Progenitor cell of endocrine pancreas (in vitro differentiated cells): ENCODE measurements at places on chromosomes 3 and 15.

DNA sequence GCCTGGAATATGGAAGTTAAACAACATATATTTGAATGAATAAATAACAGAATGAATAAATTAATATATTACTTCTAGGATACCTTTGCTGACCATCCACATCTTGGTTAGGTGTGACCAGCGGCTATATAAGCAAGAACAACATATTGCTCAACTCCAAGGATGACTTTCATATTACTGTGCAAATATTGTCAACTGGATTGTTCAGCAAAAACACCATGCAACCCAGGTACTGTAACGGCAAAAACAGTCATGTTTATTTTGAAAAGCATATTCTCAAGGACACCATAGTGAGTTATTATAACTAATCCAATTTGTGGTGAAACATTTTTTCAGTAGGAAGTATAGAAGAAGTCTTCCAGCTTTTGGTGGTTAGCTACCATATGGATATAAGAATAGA lies 907.9 kb downstream of the IGSF11 start:
- no peak for DNase-seq

- DNase-seq: no peak
Observed at GRCh38 chr15:43516185-43516584, 1.2 kb upstream of the MAP1A start.

DNA sequence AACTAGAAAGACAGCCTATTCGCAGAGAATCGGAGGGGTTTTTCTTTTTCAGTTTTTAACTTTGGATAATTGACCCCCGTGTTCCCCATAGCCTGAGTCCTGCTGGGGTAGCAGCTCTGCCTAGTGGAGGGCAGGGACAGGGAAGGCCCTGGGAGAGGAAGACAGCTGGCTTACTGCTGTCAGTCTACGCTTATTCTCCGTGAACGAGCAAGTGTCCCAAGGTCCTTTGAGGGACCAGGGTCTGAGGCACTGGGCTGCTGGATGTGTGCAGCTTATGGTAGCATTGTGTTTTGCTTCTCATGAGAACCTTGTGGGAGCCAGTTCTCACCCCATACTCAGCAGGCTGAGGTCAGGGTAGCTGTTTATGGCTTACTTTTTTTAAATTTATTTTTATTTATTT lies 3.0 kb downstream of the LIMD1 start:
- no peak for DNase-seq

GRCh38 chr3:150177673-150178381 lies 207.1 kb upstream of the PFN2 start:
- no peak for DNase-seq

DNA sequence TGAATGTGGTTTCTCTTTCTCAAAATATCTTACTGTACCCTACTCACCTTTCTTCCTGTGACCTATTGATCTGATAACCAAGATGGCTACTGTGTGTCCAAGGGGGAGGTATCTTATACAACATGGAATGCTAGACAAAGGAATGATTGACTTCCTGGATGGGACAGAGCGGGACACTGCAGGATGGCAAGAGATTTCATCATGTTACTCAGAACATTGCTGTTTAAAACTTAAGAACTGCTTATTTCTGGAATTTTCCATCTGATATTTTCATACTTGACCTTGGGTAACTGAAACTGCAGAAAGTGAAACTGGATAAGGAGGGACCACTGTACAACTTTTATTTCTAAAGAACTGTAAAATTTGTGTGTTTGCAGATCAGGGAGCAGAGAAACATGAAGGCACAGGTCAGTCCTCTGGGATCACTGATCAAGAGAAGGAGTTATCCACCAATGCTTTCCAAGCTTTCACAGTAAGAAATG lies 18.5 kb downstream of the CNOT10 start:
- no peak for DNase-seq

DNA sequence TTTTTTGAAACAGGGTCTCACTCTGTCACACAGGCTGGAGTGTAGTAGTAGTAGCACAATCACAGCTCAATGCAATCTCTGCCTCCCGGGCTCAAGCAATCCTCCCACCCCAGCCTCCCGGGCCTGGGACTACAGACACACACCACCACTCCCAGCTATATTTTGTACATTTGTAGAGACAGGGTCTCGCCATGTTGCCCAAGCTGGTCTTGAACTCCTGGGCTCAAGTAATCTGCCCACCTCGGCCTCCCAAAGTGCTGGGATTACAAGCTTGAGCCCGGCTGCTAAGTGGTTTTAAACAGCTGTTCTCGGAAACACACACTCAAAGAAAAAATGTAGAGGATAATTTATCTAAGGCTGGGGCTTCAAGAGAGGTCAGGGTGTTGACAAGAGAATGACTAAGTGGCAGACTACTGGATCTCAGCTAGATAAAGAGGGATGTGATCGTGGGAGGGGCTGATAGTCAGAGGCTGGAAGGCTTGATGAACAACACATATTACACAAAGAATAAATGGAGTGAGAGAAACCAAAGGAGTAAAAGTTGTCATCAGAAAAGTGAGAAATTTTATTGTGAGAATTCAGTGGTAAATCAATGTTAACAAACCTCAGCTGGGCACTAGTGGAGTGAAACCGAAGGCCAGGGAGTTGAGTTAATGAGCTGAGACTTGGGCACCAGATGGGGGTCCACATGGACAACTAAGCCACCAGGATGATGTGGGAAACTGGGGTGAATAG lies 6.7 kb downstream of the CCR5AS start:
- no peak for DNase-seq

DNA sequence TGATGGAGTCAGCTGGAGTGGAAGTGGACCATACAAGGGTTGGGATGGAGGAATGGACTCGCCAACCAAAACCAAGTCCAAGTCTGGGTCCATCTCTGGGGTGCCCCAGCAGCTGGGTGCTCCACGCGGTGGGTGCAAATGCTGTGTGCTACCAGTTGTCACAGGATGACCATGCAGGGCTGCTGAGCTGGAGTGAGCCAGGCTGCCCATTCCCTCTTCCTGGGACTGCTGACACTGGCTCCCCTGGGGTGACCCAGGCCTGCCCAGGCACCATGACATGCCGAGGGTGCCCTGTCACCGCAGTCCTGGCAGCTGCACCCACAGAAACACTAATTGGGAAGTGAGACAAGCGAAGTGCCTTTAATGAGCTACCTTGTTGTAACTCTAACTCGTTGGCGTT lies 140.2 kb downstream of the TPRA1 start:
- no peak for DNase-seq

DNA sequence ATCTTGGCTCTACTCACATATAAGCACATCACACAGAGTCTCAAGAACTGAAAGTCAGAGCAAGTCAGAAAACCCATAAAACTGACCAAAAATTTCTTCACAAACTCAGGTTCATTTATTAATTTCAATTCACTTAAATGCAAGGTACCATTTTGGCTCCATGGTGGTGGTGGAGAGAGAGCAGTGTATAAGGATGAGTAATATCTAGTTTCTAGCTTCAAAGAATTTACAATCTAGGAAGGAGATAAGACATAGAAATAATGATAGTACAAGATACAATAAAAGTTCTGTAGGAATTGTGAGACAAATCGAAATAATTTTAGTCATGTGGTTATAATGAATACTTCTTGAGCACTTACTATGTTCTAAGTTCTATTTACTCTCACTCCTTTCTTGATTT lies 6.7 kb upstream of the TP53BP1 start:
- no peak for DNase-seq

- no peak for DNase-seq
Observed at GRCh38 chr3:94616833-94617232, 554.0 kb downstream of the NSUN3 start.

DNA sequence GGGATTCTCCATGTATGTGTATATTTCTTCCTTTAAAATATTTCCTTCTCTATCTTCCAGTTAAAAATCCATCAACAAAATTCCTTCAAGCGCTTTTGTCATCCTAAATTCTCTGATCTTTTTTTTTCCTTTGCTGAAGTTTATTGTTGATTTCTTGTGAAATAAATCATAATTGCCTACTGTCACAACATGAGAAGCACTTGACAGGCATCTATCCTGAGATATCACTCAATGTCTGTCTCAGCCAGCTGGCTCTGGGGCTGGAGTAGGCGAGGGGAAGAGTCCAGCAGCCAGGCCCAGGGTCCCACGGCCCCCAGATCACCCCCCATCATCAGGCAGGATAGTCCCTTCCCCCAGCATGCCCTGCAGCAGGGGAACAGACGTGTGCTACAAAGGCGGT lies 109.0 kb upstream of the TLE3 start:
- no peak for DNase-seq

DNA sequence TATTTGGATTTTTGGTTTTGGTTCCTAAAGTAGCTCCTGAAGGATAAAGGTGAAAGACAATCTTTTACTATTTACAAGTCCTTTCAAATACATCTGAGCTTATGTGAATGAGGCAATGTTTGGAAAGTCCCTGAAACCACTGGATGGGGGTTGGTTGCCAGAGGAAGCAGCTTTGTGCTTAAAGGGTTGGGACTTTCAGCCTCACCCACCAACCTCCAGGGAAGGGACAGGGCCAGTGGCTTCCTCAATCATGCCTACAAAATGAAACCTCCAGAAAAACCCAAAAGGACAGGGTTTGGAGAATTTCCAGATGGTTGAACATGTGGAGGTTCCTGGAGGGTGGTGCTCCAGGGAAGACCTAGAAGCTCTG lies 20.9 kb upstream of the ABHD17C start:
- DNase-seq: no peak

DNA sequence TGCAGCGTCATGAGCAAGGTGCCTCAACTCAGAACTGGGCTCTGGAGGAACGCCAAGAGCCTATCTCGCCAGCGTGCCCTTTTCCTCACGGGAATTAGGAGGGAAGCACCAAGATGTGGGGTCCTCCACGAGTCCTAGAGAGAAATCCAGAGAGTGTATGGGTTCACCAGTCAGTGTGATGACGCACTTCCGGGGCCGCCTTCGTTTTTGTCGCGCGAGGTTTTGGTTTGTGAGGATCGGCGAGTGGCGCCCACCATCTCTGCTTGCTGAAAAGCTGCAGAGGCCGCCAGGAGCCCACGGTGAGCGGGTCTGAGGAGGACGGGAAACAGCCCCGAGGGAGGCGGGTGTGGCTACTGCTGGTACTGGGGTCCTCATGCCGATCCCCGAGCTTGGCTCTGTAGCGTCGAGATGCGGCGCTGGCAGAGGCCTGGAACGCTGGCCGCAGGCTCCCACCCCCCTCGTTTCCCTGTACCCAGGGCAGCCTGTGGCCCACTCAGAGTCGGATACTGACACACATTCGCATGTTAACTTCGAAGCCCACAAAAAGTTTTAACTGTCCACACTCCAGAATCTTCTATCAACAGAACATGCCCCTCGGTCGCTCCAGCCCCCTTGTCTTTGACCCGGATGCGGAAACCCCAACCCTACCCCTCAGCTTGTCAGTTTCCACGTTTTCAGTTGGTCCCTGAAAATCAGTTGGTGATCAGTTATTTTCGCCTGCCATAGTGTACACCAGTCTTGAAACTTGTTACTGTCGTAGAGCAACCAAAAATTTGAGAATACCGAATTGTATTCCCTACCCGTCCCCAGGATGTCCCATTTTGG lies 30.4 kb downstream of the ZNF662 start:
- no peak for DNase-seq

DNA sequence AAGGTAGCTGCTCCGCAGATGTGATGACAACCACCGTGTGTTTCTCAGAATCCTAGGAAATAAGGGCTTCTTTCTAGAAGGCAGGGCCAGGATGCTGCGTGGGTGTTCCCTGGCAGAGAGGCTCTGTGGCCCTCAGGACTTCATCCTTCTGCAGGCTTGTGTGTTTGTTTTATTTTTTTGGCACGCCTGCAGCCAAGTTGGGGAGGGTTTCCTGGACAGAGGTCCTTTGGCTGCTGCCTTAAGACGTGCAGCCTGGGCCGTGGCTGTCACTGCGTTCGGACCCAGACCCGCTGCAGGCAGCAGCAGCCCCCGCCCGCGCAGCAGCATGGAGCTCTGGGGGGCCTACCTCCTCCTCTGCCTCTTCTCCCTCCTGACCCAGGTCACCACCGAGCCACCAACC lies at the start of gene CLEC3B:
Gene CLEC3B (plus strand): TSS at position 266 of the 400 bp plus-strand sequence. CDS start 60 bp downstream, at position 326.
- no peak for DNase-seq

DNA sequence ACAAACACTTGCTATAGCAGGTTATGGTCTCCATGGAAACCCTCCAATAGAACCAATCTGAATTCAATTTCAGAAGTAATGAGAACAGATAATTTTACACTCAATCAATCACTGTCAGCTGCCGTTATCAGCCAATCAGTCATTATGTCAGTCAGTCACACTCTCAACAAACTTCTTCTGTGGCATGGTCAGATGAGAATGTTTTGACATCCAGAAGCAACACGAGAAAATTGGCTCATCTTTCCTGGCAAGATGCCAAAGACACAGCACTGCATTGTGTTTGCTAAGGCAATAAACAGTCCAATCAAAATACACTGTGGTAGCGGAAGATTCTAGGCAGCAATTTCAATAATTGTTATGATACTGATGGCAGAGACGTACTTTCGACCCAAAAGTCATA lies 190.7 kb downstream of the RORA start:
- no peak for DNase-seq

DNA sequence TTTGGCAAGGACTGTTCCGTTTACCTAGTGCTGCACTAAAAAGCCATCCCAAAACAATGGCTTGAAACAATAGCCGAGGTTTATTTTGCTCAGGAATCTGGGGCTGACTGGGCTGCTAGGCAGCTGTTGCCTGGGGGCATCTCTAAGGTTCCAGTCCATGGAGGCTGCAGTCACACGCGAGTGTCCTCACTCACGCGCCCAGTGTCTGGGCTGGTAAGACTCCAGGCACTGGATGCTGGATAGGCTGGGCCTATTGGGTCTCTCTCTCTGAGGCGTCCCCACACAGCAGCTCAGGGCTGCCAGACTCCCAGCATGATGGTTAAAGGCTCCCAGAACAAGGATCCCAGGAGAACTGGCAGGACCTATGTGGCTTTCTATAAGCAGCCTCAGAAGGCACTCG lies 34.2 kb downstream of the ALS2CL start:
- DNase-seq: no peak

DNA sequence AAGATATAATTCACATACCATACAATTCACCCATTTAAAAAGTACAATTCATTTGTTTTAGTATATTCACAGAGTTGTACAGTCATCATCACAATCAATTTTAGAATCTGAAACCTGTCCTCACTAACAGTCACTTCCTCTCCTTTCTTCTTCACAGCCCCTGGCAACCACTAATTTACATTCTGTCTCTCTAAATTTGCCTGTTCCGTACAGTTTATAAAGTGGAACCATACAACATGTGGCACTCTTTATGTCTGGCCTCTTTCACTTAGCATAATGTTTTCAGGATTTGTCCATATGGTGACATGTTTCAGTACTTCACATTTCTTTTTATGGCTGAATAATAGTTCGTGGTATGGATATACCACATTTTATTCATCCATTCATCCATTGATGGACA lies 22.7 kb downstream of the ERICH6 start:
- DNase-seq: no peak

GRCh38 chr3:139934613-139935015 lies 371 bp upstream of the CLSTN2 start:
- peak; percentile 57 for DNase-seq

DNA sequence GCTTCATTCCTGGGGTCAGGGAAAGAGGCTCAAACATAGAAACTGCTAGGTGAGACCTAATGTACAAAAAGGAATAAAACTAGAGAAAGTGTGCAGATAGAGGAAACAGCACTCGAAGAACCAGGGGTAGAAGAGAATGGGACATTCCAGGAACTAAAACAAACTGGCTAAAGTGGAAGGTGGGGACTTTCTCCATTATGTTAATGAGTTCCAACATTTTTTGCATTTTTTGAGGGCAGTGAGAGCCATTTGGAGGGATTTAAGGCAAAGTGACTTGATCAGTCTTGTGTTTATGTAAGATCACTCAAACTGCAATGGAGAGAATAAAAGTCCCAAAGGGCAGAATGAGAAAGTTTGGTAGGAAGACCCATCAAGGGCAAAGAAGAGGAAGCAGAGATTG lies 20.6 kb upstream of the SLC4A7 start:
- no peak for DNase-seq

- DNase-seq: no peak
Observed at GRCh38 chr15:63264688-63265293, 12.6 kb upstream of the APH1B start.

GRCh38 chr3:41199866-41200668 lies 762 bp downstream of the CTNNB1 start:
- DNase-seq: no peak
